ENCODE measurements at places on chromosomes 13 and 19.
A peak's percentile ranks its signal among the peaks of the same experiment; 100 is the strongest.

- no peak for DNase-seq
These were observed 18.3 kb downstream of the ARID3A start for GRCh38 chr19:944171-944567.

- no peak for DNase-seq
These were observed 21.7 kb downstream of the LILRB4 start for GRCh38 chr19:54684527-54684926.

DNA sequence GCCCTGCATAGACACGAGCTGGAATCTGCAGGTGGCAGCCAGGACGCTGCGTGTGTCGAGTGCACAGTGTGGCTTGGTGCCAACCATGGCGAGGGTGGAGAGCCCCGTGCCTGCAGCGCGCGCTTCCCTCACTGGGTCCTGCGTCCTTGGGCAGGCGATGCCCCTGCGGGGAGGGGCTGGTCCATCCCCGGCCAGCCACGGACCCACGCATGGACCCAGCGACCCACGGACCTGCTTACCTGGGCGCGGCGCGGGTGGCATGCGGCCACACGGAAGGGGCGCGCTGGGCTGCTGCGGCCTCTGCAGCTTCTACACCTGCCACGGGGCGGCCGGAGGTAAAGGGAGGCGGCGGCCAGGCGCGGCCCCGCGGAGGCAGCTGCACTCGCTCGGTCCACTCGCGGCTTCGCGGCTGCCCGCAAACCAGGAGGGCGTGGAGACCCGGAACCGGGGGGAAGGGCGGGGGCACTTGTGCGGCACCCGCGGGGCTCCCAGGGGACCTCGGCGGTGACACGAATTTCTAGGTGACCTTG, 569 bp upstream of the MCF2L start:
- DNase-seq: no peak

GRCh38 chr13:99601535-99601934, 100.3 kb downstream of the TM9SF2 start:
- no peak for DNase-seq

DNA sequence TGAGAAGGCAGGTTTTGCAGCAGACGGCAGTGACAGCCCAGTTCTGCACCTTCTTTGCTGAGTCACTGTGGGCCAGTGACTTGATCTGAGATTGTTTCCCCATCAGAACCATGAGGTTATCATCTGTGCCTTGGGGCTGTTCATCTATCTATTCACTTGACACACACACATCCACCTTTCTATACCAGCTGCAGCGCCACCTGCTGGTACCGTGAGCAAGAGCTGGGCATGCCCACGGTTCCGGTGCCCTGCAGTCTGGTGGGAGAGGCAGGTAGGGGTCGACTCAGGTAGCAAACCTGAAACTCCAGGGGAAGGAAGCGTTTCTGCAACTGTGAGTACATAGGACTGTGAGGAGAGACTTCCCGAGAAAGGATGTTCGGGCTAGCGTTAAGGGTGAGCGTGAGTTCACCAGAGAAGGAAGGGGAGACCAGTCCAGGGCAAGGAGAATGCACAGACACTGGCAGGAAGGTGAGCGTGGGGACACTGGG, 7.5 kb upstream of the LIN7B start:
- DNase-seq: peak; percentile 63

- DNase-seq: no peak
These were observed 16.0 kb downstream of the CAMSAP3 start for GRCh38 chr19:7611541-7612279.

DNA sequence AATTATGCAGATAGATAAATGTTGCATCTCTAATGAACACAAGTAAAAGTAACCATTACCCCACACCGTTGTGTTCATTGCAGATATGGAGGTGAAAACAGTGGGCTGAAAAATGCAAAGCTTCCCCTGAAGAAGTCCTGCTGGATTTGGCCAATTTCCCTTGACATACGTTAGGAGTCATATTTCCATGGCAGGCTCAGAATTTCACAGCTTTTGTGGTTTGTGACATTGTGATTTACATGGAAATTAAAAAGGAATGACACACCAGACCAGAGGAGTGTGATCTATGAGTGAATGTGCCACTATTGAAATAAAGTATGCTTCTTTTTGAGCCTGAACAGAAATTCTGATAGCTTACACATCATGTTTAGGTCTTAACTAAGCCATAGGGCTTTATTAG, 221.1 kb upstream of the TMTC4 start:
- DNase-seq: no peak

DNA sequence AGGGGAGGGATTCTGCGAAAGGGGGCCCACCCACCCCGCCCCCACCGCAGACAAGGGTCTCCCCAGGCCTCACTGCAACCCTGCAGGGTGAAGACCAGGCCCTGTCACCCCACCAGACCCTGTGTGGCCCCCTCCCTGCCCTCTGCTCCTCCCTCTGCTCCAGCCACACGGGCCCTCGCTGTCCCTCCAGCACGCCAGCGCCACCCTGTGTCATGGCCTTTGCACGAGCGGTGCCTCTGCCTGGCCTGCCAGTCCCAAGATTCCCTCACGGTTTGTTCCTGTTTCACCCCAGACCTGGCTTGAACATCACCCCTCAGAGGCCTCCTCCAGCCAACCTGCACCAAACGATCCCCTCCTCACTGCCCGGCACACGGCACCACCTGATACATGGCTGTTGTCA, 27.3 kb downstream of the PIP5K1C start:
- DNase-seq: no peak

DNA sequence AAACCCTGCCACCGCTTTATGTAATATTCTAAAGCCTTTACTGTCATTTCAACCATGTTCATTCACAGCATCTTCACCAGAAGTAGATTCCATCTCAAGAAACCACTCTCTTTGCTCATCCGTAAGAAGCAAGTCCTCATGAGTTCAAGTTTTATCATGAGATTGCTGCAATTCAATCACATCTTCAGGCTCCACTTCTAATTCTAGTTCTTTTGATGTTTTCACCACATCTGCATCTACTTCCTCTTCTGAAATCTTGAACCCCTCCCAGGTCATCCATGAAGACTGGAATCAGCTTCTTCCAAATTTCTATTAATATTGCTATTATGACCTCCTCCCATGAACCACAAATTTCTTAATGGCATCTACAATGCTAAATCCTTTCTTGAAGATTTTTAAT, 83.9 kb downstream of the FOXO1 start:
- no peak for DNase-seq
